ENCODE measurements at places on chromosomes 5 and 9.

DNA sequence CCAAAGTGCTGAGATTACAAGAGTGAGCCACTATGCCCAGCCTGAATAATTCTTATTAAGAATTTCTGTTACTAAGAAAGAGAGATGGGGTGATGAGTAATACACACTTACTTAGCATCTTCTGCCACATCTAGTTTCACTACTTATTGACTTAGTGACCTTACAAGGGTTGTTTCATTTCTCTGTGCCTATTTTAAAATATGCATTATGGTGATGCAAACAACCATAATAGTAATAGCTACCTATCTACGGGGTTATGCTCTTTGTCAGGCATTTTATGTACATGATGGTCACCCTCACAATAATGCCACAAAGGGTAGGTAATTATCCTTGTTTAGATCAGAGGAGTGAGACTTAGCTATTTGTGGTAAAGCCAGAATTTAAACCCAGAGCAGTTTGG, 499.0 kb upstream of the SGCD start:
- DNase-seq: no peak

DNA sequence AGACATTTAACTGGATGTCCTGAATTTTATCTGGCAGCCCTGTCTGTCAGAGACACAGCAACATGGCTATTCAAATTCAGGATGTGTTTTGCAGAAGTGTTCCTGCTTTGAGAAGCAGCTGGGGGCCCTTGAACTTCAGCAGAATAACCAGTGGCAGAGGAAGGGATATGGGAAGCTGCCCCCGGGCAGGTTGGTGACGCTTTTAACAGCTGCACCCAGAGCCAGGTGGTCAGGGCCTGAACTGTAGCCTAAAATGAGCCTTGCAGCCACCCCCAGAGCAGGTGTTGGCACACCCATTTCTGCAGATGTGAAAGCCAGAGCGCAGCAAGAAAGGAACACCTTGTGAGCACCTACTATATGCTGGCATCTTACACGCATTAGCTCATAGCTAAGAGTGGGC, 128.7 kb upstream of the BOD1 start:
- peak; percentile 98 for DNase-seq

- no peak for DNase-seq
Measured at GRCh38 chr5:120538644-120539043, 74.5 kb downstream of the PRR16 start.

DNA sequence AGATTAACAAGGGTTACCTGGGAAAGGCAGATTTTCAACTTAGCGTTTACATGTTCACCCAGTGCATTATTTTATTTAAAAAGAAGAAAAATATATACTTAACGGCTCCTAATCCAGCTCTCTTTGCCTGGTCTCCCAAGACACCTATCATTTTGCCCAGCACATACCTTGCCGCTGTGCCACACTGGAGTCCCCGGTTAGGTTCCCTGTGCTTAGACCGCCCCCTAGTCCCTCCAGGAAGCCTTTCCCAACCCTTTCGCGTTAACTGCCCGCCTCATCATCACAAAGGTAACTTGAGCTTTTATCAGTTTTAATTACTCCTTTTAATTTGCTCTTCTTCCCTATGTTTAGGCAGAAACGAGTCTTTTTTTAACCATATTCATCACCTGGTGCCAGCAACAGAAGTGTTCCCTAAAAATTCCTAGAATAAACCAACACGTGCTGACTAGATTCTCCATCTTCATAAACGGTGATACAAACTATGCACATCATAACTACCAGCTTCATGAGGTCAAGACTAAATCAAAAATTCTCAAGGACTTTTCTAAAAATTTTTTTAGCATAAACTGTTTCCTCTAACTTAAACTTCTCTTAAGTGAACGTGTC, 19.7 kb downstream of the DNAJA1 start:
- no peak for DNase-seq

- DNase-seq: no peak
Measured at GRCh38 chr9:129138144-129138462, 26.9 kb downstream of the PTPA start.

DNA sequence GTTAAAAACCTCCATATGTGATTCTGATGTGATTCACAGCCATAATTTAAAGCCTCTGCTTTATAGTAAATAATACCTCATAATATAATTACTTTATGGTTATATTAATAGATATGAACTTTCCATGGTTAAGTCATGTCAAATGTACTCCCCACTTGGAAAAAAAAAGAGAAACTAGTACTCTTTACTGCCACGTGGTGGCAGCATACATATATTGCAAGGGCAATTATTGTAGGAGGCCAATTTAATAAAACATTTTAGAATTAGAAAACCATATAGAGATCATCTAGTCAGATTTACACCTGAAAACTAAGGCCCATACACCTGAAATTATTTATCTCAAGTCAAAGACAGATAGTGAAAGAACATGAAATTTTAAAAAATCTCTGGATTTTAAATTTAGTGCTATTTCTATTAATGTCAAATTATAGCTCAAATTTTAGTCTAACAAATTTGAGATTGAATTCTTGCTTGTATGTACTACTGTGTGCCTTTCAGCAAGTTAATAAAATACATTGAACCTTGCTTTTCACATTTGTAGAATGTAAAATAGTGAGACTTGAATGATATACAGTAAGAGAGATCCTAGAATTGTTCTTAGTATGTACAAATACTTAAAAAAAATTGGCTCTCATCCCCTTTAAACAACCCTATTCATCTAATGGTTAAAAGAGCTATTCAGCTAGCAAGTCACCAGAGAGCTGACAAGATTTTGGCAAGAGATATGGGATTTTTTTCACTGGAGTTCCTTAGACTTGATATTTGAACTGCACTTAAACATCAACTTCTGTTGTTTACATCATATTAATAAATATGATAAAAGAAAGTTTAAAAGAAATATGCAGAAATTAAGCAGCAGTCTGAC, 603.8 kb downstream of the TLE4 start:
- DNase-seq: peak; percentile 61

DNA sequence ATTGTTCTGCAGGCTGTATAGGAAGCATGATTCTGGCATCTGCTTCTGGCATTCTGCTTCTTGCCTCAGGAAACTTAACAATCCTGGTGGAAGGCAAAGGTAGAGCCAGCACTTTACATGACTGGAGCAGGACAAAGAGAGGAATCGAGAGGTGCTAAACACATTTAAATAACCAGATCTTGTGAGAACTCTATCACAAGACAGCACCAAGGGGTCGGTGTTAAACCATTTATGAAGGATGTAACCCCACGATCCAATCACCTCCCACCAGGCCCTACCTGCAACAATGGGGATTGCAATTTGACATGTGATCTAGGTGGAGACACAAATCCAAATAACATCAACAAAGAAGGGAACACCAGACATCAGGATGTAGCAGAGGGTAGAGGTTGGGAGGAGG, 221.5 kb downstream of the CDH12 start:
- no peak for DNase-seq

DNA sequence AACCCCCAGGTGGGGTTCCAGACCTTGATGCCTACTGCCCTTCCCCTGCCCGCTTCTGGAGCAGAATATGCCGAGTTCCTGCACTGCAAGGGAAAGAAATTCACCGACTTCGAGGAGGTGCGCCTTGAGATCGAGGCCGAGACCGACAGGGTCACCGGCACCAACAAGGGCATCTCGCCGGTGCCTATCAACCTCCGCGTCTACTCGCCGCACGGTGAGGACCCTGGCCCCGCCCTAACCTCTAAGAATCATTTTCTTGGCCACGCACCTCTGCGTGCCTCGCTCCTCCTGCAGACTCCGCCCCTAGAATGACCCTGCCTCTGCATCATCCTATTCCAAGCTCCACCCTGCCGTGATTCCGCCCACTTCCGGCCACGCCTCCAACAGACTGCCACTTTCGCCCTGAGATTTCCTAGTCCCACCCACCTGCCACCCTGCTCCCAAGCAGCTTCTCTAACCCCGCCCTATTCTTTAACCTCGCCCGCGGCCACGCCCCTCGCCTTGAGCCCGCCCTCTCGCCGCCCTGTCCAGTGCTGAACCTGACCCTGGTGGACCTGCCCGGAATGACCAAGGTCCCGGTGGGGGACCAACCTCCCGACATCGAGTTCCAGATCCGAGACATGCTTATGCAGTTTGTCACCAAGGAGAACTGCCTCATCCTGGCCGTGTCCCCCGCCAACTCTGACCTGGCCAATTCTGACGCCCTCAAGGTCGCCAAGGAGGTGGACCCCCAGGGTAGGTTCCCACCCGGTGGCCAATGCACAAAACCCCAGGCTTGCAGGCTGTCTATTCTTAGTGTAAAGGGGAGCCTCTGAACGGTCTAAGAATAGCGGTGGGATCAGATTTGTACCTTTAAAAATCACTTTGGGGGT, 15.6 kb downstream of the DNM1 start:
- peak; percentile 98 for DNase-seq

GRCh38 chr9:27482709-27483108, 41.4 kb upstream of the IFNK start:
- no peak for DNase-seq

GRCh38 chr9:92003308-92004044, 53.4 kb upstream of the ROR2 start:
- no peak for DNase-seq

GRCh38 chr5:29214839-29215238, 1978.6 kb upstream of the CDH6 start:
- no peak for DNase-seq

- no peak for DNase-seq
Measured at GRCh38 chr9:78515108-78515507, 218.2 kb downstream of the PSAT1 start.

- DNase-seq: no peak
Measured at GRCh38 chr9:135100241-135100681, 12.8 kb downstream of the OLFM1 start.
